ENCODE measurements at places on chromosomes 7 and 10.

GRCh38 chr10:26468700-26469099 is 30.6 kb downstream of the APBB1IP start:
- no peak for DNase-seq

DNA sequence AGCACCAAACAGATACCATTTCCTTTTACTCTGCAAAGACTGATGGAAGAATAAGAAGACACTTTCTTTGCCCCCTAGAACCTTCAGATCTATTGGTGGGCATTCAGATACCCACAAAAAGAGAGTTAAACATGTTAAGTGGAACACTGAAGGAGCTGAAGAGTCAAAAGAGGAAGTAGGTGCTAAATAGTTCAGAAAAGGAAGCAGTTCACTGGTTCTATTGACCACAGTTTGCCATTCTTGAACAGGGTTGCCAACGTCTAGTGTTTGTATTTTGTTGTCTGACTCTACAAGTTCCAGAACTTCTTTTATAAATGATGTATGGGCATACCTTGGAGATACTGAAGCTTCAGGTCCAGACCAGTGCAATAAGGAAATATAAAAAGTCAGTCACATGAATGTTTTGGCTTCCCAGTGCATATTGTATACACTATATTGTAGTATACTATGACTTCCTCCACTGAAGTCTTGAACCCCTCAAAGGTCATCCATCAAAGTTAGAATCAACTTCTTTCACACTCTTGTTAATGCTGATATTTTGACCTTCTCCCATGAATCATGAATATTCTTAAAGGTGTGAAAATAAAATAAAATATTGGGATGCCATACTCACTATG is 47.5 kb upstream of the AGR3 start:
- DNase-seq, result no peak

- DNase-seq, result no peak
These were observed 80.2 kb downstream of the HTR7 start for GRCh38 chr10:90777621-90778020.

GRCh38 chr10:104824380-104825006 is 183.4 kb downstream of the SORCS3 start:
- no peak for DNase-seq

GRCh38 chr10:70298393-70298792 is 14.6 kb upstream of the NPFFR1 start:
- DNase-seq, result no peak

DNA sequence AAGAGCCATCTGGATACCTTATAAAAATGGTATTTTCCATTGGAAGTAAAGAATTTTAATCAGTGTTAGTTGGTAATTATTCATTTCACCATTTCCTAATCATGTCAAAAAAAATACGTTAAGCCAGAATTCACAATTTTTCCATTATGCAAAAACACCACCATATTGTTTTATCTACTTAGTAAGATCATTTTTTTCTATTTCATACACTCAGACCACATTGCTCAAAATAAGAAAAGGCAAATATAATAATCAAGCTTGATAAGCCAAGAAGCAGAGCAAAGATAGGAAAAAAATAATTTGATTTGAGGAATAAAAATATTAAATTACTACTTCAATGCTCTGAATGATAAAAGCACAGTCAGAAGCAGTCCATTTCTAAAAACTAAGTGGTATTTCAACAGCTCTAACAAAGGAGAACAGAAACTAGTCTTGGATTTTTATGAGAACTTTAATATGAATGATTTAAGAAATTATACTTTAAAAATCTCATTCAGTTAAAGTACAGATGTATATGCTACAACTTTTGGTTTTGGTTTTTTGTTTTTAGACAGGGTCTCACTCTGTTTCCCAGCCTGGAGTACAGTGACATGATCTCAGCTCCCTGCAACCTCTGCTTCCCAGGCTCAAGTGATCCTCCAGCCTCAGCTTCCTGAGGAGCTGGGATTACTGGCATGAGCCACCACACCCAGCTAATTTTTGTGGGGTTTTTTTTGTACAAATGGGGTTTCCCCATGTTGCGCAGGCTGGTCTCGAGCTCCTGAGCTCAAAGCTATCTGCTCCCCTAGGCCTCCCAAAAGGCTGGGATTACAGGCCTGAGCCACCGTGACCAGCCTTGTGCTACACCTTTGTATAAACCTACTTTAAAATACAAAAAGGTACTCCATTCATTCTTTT is 46.6 kb downstream of the LRRN3 start:
- DNase-seq, result peak; percentile 11

Data from stimulated activated CD4-positive, alpha-beta T cell treated with anti-CD3 and anti-CD28 coated beads, Interleukin-12 subunit alpha, Interleukin-12 subunit beta, amount 100 ng/mL, for 4 hours (primary cell).